Activated T-helper 2 cell treated with anti-CD3 and anti-CD28 coated beads, Interferon-gamma antibody, Interleukin-2, Interleukin-4, amounts not matched to agents 10 μg/mL and 5 μg/mL and 100 μg/mL, durations not matched to agents 14 hours and 24 hours and 36 hours (primary cell): ENCODE measurements at places on chromosomes 5 and 9.

DNA sequence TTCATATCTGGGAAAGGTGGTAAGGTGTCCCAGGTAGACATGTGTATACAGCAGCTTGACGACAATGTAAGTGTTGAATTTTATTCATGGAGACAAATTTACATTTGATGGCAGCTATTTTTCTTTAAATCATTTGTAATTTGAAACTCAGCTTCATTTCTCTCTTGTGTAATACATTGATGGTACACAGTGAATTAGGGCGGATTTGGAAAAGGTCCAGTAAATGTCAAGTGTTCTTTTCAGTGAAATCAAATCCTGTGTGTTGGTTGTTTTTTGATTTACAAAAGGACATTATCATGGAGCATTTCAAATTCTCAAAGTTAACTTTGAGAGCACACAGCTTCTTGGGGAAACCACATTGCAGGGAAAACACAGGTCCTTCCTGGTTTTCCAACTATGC, 30.0 kb upstream of the PCSK1 start:
- no peak for DNase-seq

DNA sequence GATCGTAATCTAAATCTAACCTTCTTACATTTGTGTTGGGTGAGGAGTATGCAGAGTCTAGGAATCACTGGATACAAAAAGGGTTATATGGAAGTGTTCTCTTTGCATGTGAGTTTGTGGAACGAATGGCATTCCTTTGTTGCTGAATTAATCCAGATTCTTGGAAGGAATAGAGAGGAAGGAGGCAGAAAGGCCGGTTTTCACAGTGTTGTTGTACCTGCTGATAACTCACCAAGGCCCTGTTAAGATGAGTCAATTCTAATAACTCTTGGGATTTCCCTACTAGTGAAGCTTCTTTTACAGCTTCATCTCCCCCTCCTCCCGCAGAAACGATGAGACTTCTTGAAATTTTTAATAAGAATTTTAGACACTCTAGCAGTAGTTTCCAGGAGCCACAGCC, 84.0 kb downstream of the ZSWIM6 start:
- DNase-seq: no peak

DNA sequence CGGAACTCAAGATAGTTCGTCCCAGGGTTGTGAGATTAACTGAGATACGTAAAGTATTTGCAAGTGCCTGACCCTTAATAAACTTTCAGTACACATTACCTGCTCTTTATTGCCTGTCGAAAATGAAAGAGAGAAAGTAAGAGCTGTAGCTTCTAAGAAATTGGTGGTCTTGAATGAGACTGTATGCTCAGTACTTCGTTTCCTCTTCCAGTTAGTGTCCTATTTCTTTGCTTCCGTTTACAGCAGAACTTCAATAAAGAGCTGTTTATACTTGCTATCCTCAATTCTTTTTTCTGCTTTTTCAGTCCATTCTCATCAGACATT, 534 bp downstream of the SRFBP1 start:
- DNase-seq: no peak

DNA sequence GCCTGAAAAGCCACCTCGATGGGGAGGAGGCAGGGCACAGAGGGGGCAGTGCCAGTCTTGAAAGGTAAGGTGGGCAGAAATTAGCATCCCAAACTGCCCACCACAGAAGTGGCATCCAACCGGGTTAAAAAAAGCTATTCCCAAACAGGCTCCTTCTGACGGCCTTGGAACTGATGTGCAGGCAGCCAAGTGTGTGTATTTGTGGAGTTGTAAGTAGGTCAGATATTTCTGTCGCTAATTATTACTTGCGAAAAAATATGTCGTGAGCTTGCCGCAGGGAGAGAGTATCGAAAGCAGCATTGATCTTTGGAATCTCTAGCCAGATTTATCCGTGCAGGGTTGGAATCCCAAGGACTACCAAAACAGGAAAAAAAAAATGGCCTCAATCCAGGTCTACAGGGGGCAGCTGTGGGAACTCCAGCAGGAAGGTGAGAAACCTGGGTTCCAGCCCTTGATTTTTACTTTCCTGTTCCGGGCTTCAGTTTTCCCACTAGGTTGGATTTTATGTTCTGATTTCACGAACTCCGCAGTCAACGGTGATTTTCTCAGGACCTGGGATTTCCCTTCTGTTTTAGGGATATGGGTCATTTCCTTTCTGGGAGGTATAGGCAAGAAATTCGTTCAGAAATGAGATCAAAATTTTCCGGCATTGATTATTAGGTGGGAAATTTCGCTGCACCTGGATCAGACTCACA, 200.8 kb downstream of the RGS3 start:
- no peak for DNase-seq

DNA sequence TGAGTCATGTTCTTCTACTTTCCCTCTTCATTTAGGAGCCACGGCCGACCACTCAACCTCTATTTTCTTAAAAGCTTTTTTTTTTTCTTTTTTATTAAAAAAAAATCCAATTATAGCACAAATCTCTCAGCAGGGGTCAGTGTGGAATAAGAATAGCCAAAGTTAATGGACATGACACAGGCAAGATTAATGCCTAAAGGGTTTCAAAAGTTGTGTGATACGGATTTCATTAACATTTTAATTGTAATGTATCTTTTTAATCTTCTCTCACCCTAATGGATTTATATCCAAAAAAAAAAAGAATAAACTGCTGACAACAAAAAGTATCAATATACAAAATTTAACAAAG, 5.4 kb downstream of the NACC2 start:
- DNase-seq: no peak

DNA sequence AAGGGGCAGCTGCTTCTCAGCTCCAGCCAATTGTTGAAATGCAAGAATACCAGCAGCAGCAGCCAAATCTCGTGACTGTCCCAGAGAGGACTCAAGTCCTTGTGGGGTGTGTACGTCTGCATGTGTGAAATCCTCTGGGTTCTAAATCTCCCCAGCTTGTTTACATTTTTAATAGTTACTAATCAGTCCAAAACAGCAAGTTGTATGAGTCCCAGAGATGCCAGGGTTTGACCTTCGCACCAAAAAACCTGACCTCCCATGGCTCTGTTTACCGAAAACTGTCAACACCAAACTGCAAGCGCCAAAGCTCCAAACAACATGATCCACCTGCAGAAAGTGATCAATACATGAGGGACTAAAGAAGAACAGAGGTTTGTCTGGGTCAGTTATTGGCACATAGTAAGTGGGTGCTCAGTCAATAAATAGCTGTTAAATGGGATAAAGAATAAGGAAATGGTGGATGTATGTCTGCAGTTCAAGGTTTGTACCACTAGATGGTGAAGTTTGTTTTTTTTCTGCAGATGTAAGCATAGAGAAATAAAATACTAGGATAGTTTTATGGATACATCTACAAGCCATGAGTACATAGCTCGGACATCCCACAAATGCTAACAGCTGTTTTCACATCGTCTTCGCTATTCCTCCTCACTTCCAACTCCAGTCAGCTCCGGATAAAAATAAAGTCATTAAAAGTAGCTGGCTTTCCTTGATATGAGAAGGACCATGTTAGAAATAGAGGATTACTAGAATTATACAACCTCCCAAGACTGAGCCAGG, 85.3 kb upstream of the ADRB2 start:
- no peak for DNase-seq

GRCh38 chr5:159965031-159965837, 43.7 kb upstream of the TTC1 start:
- DNase-seq: no peak

GRCh38 chr5:169827769-169828168, 152.5 kb downstream of the INSYN2B start:
- DNase-seq: no peak

- DNase-seq: no peak
Measured at GRCh38 chr5:369151-369868, 47.8 kb downstream of the AHRR start.

GRCh38 chr5:74034733-74035132, 408.7 kb downstream of the ARHGEF28 start:
- no peak for DNase-seq

GRCh38 chr9:108273988-108274387, 581.8 kb downstream of the ACTL7B start:
- DNase-seq: no peak

- DNase-seq: no peak
Measured at GRCh38 chr9:5931657-5932056, 41.0 kb downstream of the MLANA start.

GRCh38 chr5:143229896-143230675, 173.4 kb downstream of the NR3C1 start:
- DNase-seq: peak; percentile 43

DNA sequence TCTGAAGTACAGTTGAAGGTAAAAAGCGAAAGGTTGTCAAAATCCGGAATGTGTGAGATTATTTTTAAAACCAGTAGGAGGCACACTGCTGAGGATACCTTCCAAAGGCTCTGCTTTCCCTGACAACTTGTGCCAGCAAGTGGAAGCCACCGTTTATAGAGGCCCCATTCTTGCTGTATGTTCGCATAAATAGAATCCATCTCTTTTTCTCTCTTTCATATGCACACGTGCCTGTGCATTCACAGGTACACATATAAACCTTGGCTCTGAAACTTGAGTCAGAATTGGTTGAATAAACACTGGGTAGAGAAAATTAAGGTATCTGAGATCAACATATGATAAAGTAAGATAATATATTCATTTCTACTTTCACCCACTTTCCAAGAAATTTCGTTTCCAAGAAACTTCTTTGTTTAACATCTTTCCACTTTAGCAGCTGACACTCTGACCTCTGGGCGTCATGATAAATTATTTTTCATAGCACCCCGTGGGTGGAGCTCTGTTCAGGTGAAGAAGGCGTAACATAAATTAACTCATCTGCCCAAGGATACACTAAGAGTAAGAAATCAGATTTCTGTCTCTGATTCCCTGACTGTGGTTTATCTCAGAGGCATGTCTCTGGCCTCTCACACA, 63.7 kb upstream of the RICTOR start:
- no peak for DNase-seq

DNA sequence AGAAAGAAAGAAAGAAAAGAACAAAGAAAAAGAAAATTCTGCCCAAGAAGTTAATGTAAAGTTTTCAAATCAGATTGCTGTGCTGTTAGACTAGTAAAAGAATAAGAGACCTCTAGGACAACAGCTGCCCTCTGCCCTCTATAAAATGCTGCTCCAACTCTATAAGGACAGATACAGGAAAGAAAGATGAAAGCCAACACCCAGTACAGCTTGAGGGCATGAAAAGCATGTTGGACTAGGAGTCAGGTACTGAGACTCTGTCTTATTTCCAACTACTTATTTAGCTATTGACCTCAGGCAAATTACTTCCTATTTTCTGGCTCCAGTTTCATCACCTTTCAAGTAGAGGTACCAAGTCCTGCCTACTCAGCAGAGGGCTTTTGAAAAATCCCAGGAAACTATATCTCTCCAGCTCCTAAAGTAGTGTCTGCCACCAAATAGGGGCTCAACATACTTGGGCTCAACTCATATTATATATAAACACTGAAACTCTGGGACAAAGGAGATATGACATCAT, 5.7 kb downstream of the HBEGF start:
- DNase-seq: no peak

GRCh38 chr9:126698251-126698650, 84.5 kb downstream of the LMX1B start:
- DNase-seq: no peak

- no peak for DNase-seq
Measured at GRCh38 chr9:98254228-98255060, 1.0 kb downstream of the TBC1D2 start.

DNA sequence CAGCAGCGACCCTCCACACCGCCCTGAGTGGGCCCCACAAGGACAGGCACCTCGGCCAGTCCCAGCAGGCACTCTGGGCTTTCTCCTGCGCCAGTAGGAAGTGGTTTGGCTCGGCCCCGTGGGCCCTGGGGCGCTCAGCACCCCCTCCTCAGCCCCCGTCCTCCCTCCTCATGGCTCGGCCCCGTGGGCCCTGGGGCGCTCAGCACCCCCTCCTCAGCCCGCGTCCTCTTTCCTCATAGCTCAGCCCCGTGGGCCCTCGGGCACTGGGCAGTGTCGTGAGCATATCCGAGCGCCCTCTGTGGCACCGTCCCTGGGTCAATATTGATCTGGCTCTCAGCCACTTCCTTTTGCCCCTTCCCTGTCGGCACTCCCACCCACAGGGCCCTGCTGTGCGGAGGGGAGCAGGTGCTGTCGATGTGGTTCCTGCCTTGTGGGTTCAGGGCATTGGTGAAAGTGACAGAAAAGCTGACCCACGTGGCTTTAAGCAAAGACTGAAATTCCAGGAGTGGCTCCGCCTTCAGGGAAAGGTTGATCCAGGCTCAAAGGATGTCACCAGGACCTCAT, 5.5 kb upstream of the SCGB3A1 start:
- no peak for DNase-seq

DNA sequence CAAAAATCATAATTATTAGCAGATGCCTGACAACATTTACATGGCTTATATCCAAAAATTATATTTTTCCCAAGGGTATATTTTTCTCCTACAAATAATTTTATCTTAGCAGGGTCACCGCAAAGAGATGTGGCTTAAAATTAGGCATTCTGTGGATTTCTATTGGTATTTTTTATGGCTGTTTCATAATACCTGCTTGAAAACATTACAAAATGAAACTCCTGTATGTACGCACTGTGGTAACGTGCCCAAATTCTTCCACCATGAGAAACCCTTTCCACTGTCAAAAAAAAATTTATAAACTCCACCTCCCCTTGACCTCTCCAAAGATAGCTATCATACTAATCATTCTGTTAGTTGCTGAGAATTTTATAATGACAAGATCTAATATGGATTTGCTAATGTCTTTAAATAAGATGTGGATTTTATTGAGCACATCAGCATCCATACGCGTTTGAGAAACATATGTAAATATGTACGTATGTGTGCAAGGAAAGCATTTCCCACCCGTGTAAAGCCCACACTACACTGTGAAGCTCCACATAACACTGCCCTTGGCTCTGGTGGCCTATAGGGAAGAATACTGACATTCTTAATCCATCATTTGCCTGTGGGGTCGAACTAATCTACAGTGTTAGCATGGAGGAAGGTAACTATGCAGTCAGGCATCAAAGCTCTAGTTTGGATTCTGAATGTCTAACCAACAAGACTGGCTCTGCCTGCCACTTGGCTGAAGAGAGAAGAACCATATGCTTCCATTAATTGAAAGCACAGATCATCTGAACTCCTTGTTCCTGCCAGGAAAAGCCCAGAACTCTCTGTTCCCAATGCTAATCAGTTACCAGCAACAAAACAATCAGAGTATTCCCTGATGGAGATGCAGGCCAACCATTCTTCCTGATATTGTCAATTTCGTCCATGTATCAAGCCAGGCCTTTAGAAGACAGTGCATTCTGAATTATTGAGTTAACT, 244.7 kb downstream of the SPOCK1 start:
- DNase-seq: no peak

DNA sequence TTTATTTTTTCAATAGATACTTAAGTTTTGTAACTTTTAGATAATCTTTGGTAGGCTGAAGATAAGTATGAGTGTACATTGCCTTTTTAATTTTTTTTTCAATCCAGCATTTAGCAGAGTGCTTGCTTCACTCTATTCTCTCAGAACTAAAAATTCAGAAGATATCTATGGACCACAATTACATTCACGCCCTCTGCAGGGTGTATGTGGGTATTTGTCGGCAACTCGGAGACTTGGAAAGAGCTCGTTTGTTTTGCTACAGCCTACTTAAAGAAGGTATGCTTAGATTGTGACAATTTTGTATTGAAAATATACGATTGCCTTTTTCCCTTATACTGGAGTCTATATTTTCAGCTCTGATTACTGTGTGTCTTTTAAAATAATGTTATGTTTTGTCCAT, 43.8 kb downstream of the ICE1 start:
- DNase-seq: no peak

- no peak for DNase-seq
Measured at GRCh38 chr9:124248066-124248465, 9.7 kb upstream of the NEK6 start.
